ENCODE measurements at places on chromosomes 4 and X.
A peak's percentile ranks its signal among the peaks of the same experiment; 100 is the strongest.

- no peak for DNase-seq
These were observed 369.7 kb upstream of the TRAM1L1 start for GRCh38 chr4:117455088-117455487.

DNA sequence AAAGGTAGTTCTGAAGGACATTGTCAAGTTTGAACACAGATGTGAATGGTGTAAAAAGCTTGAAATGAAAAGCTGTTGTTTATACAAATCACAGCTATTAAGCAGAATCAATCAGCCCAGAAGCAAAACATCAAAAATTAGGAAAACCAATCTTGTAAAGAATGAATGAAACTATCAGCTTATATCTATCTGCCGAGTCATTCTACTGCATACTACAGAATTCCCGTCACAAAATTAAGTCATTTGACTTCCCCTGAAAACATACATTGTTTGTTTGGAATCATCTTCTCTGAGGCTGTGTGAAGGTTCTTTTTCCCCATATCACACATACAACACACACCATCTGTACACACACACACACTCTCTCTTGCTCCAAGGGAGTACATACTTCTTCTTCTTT lies 80.3 kb downstream of the RFC1 start:
- DNase-seq: no peak

- DNase-seq: no peak
These were observed 4.0 kb upstream of the HERC5 start for GRCh38 chr4:88452912-88453311.

DNA sequence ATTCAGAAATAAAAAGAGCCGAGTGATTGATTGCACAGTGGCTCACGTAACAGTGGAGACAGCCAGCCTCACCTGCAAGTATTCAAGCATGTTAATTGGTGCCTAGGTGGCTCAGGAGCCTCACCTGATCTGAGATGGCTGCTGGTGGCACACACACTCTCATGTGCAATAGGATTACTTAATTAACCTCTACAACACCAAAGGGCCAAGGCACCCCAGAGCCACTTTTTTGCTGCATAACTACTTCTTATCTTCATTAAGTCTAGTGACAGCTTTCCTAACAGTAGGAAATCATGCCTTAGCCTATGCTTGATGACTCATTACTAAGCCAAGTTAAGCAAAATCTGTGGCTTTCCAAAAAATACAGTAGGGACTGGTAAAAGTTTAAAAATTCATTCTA lies 117.3 kb upstream of the NOCT start:
- DNase-seq: no peak

GRCh38 chr4:85209161-85209560 lies 242.7 kb upstream of the WDFY3 start:
- no peak for DNase-seq

DNA sequence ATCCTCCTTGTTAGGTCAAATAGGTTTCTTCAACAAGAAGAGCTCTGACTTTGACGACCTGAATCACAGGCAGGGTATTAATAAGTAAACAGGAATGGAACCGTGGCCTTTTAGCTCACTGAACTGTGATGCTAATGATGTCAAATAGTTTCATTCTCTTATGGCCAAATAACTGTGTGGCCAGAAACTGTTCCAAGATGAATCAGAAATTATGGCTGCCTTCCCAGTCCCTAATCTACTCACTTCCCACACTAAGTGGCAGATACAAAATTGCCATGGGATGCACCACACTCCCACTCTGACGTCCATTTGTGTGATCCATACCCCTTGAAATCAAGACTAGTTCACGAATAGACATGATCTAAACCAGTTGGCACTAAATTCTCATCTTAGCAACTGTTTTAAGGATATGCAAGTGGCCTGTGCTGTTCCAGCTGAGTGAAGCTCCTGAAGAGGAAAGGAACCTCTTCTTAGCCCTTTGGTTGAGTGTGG lies 455.4 kb downstream of the IL15 start:
- peak; percentile 83 for DNase-seq

DNA sequence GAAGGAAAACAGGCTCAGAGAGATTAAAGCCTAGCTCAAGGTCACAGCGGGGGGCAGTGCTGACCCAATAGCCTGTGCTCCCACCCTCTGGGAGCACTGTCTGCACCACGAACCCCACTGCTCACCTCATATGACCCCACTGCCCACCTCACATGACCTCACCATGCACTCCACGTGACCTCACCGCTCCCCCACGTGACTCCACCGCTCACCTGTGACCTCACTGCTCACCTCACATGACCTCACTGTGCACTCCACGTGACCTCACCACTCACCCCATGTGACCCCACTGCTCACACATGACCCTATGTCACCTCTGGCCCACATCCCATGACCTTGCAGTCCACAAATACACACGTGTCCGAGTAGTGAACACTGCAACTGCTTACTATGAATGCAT lies 55.4 kb downstream of the ACOX3 start:
- DNase-seq: no peak

- peak; percentile 69 for DNase-seq
These were observed 68.0 kb upstream of the MSX1 start for GRCh38 chr4:4791299-4792111.

DNA sequence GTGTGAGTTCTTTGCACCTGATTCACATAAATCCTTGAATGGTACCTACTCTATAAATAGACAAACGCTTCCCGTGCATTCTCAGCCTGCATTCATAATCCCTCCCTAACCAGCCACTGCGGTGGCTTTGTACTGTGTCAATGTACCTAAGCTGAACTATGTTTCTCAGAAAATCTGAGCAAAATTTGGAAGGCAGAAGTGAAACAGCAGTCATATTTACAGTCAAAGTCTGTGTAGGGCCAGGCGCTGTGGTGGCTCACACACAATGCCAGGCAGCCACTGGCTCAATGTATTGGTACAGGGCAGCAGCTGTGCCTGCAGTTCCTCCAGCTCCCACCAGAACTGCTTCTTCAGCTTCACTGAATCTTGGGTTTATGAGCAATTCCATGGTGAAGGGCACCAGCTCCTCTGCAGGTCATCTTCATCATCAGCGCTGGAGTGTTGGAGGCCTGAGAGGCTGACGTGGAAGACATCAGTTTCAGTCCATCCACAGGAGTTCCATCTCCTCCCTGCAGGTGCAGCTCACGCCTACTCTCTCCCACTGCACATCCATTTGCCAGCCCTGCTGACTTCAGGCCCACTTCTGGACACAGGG lies 32.3 kb upstream of the IRF2 start:
- DNase-seq: no peak

GRCh38 chr4:48375651-48376304 lies 34.4 kb downstream of the SLAIN2 start:
- no peak for DNase-seq

DNA sequence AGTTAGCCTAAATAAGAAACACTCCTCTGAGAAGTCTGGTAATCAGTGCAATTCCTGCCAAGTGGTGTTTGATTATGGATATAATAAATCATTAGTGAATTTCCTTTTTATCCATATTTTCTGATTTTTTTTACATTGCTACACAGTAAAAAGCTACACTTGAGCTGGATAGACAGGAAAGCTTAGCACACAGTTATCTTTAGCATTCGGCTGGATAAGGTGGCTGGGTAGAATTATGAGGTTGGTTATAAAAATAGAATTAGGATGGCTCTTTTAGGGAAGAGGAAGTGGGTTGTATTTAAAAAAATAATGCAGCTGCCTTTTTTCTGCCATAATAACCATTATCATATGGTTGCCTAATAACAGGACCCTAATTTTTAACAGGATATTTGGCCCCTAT lies 460.6 kb downstream of the NAF1 start:
- no peak for DNase-seq

DNA sequence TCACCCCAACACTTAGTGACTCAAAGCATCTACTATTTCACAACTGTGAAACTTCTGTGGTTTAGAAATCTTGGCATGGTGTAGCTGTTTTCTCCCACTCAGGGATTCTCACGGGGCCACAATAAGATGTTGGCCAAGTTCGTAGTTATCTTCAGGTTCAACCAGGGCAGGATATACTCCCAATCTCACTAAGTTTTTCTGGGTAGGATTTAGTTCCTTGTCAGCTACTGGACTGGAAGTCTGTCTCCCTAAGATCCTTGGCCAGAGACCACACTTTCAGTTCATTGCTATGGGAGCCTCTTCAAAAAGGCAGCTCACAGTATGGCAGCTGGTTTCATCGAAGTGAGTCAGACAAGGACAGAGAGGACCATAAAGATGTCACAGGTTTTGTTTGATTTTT lies 111.7 kb upstream of the PDHA2 start:
- DNase-seq: no peak

- no peak for DNase-seq
These were observed 1.1 kb upstream of the GPM6A start for GRCh38 chr4:175813204-175813603.

- DNase-seq: no peak
These were observed 249.9 kb downstream of the HNRNPD start for GRCh38 chr4:82123934-82124333.

GRCh38 chr4:123256901-123257300 lies 139.7 kb upstream of the SPRY1 start:
- DNase-seq: no peak

- DNase-seq: no peak
These were observed 2.1 kb downstream of the SEPTIN11 start for GRCh38 chr4:76951672-76952010.

DNA sequence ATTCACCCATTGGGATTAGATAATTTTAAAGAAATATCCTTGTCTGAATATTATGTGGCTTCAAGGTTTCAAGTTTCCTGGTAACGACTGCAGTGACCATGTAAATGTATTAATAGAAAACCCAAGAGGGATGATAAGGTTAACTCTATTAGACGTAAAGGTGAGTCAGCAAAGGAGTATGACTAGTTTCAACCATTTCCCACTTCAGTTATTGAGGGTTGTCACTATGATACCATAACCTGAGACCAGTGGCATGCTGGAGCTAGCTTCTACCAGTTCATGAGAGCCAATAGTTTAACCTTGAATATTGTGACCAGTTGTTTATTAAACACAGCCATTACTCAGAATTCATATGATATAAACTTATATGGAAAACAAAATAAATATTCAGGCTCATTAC lies 270.1 kb downstream of the TMA16 start:
- DNase-seq: no peak

GRCh38 chr4:168717847-168718246 lies 221.0 kb downstream of the PALLD start:
- DNase-seq: no peak

- no peak for DNase-seq
These were observed 87.2 kb upstream of the MCF2 start for GRCh38 chrX:139795196-139795595.

- no peak for DNase-seq
These were observed 237.5 kb downstream of the BCOR start for GRCh38 chrX:39859991-39860861.

GRCh38 chr4:85783483-85783882 lies 308.5 kb downstream of the ARHGAP24 start:
- no peak for DNase-seq

GRCh38 chrX:69031971-69032391 lies 133.3 kb downstream of the PJA1 start:
- DNase-seq: no peak

DNA sequence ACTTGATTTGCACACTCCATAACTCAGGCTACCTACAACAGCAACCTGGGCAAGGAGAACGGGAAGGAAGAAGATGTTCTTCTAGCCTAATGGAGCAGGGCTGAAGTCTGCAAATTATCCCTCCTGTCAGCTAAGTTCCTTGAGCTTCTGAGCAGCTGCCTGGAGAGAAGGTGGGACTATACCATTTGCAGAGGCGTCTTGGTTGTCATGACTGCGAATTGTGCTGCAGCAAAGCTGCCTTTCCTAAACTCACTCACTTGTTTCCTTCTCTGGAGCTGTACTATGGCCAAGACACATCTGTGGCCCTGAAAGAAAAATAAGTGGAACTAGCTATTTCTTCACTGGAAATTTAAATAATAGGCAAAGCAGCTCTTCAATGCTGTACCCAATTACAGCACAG lies 682.4 kb upstream of the GRIA3 start:
- no peak for DNase-seq

DNA sequence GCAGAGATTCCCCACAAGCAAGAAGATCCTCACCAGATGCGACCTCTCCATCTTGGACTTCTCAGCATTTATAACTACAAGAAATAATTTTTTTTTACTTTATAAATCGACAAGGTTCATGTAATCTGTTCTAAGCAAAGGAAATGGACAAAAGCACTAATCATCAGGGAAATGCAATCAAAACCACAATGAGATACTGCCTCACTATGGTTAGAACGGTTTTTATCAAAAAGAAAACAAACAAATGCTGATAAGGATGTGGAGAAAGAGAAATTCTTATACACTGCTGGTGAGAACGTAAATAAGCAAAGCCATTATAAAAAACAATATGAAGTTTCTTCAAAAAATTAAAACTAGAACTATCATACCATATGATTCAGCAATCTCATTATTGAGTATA lies 1382.6 kb downstream of the ARAP2 start:
- DNase-seq: no peak

GRCh38 chr4:155428128-155428527 lies 51.4 kb upstream of the MAP9 start:
- DNase-seq: no peak

GRCh38 chr4:56468097-56468422 lies 643 bp downstream of the SRP72 start:
- DNase-seq: no peak

GRCh38 chr4:26032142-26032541 lies 118.1 kb downstream of the SMIM20 start:
- no peak for DNase-seq

DNA sequence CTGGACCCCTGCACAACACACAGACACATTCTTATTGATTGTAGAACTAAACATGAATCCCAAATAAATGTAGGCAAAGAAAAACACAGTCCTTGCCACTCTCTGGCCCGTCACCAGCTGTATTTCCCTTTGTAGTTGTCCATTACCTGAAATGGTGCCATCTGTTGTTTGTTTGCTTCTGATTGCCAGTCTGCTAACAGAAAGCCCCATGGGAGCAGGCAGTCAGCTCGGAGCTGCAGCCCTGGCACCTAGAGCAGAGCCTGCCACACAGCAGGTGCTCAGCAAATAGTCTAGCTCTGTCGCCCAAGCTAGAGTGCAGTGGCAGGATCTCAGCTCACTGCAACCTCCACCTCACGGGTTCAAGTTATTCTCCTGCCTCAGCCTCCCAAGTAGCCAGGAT lies 28.9 kb downstream of the CPLX1 start:
- DNase-seq: no peak

GRCh38 chrX:53279296-53280237 lies 1.8 kb downstream of the IQSEC2 start:
- no peak for DNase-seq

- no peak for DNase-seq
These were observed 130.5 kb downstream of the PPA2 start for GRCh38 chr4:105343146-105343931.

GRCh38 chr4:12635629-12636028 lies 848.5 kb downstream of the RAB28 start:
- no peak for DNase-seq
